ENCODE measurements at places on chromosomes 4 and X.

DNA sequence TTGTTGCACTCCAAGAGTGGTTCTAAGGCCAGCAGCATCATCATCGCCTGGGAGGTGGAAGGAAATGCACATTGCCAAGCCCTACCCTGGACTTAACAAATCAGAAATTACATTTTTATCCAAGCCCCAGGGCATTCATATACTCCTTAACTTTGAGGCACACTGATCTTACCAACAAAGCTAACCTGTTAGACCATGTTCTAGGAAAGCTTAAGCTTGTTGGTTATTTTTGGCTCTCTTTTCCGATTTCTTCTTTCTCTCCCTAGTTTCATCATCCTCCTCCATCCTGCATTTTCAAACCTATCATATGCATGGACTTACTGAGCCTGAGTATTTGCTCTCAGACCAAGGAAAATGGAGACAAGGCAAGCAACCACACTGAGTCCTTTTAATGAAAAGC lies 133.4 kb downstream of the OPHN1 start:
- DNase-seq, result no peak

DNA sequence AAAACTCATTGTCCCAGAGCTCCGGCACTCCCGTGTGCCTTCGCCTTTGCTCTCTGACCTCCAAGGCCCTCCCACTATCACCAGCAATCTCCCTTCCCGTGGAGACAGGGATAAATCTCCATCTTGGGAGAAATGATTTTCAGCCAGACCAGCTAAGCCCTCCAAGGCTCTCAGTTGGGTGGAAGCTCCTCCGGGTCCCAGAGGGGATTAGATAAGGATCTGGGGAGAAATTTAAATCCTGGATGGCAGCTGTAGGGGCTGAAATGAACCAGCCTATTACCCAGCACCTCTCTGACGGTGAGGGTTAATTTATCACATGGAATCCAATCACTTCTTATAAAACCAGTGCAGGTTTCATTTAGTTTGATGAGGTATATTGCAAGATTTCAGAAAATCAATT lies 366.2 kb downstream of the FBXW7 start:
- DNase-seq, result no peak

- no peak for DNase-seq
These were observed 3.7 kb upstream of the FAT1 start for GRCh38 chr4:186727169-186727976.

DNA sequence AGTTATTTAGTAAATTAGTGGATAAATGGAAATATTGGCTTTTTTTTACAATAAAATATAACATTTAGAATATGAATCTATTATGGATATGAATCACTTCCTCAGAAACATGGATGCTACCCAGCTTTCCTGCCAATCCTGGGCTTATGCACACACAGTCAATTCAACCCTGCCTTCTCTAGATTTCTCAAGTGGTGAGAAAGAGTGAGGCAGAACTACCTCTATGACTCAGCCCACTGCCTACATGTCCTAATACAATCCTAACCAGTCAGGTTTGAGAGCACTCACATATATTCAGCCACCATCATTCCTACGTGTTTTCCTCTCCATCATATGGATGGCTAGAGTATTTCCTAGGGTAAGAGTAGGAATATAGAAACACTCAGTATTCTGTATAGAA lies 91.1 kb upstream of the ANKRD50 start:
- no peak for DNase-seq

DNA sequence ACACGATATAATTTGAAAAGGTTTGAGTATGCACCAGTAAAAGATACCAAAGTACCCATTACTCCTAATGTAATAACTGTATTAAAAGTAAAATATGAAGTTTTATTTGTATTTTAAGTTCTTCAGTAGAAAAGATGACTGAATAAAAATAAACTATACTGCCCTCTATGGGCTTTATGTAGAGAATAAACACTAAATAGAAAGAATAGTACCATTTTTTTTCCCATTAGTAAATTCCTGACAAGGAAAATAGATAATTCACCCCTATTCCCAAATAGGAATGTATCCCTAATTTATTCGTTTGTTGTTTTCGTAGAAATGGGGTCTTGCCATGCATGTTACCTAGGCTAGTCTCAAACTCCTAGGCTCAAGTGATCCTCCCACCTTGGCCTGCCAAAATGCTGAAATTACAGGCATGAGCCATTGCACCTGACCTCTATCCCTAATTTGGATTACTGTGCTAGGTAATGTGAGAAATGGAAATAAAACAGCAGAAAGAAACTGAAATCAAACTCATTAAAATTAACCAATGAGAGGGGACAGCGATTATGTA lies 73.6 kb upstream of the COX18 start:
- DNase-seq, result no peak

GRCh38 chr4:169941141-169941540 lies 85.1 kb downstream of the MFAP3L start:
- no peak for DNase-seq

Measured in suppressor macrophage (primary cell).